ENCODE measurements at places on chromosomes 12 and 14. TPM values are rescaled to one million over a fixed set of nuclear protein-coding genes. Genes with fewer than 3 reads are reported as not detected.

GRCh38 chr14:38209572-38210557 is 2.2 kb downstream of the SSTR1 start:
- DNase-seq, result peak; percentile 24

GRCh38 chr14:87894920-87895319 is 98.1 kb downstream of the GALC start:
- no peak for DNase-seq

- DNase-seq, result no peak
Observed at GRCh38 chr14:80383223-80383622, 171.9 kb upstream of the DIO2 start.

GRCh38 chr14:73753124-73753886 is 39.1 kb upstream of the PNMA1 start:
- peak; percentile 69 for DNase-seq

DNA sequence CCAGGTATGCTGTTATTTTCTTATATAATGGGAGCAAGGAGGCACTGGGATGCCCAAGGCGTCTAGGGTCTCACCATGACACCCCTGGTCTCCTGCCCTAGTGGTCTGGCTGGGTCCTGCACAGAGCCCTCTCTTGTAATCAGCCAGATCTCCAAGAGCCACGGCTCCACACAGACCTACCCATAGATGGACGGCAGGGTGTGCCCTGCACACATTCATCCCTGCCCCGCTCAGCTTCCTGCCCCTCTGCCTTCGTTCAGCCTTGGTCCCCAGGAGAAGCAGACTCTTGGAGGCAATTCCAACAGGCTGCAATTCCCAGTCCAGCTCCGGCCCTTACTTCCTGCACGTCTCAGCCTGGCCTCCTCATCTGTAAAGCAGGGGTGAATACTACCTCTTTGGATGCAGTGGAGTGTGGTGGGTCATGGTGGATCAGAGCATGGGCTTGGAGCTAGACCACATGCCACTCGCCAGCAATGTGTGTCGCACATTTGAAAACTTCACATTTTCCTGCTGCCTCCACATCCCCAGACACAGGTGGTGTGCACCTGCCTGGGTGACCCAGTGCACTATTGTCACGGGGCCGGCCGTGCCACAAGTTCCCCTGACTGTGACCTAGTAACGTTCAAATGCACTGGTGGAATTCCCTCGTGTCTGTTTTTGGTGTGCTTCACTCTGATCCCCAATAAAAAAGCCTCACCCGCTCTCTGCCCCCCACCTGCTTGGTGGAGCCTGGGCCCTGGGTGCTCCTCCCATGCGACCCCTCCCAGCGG is 171.1 kb upstream of the PRMT8 start:
- no peak for DNase-seq

CHFR gene
- 15.1 TPM for total RNA-seq

CELA1 gene
- not detected for total RNA-seq

All from left ventricle myocardium superior (tissue), 1 donor.